Central memory CD4-positive, alpha-beta T cell (primary cell): ENCODE measurements at places on chromosomes 3 and 15.

- DNase-seq = no peak
These were observed 239.8 kb upstream of the TLE3 start for GRCh38 chr15:70337277-70338186.

DNA sequence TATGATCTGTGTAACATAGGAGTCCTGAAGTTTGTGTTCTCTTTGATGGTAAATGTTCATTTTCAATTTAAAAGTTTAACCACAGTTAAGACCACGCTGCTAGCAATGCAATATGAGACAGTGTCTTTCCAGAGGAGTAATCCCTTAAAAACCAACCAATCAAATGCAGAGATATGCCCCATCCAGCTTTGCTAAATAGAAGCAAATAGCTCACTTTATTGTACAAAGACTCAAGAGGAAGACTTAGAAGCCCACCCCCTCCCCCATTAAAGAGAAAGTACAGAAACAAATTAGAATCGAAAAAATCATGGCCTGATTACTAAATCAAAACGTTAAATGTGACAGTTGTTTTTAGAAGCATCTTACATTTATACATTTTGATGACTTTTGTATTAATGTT lies 2.1 kb upstream of the ANP32A start:
- DNase-seq = no peak

DNA sequence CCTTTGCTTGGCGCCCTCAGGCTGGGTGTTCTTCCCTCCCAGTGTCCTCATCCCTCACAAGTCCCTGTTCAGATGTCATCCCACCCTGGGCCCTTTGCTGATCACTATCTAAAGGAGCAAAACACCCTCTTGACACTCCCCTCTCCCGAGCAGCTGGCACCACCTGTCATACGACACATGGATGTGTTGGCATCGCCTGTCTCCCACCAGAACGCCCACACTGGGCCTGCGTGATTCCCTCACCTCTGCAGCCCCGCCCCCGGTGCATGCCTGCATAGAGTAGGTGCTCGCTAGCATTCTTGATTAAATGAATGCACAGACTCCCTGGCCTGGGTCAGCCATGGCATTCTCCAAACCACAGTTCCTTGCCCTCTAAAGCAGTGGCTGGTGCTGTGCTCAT lies 75.8 kb downstream of the DNAJB8 start:
- DNase-seq = no peak

DNA sequence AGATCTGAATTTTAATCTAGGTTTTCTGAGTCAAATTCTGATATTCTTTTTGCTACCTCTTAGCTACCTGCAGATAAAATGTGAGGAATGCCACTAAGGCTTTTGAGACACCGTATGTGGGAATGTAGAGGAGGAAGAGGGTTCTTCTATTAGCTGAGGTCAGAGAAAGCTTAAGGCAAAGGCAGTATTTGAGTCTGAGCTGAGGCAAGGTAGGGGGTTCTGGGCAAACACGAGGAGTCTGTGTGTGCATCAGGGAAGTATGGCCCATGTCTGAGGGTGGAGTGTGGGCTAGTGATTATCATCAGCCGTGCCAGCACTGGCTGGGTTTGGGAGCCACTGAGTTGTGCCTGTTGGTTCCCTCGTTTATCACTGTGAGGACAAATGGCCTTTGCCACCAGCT lies 181.1 kb downstream of the SOX2 start:
- no peak for DNase-seq

- DNase-seq = no peak
These were observed 589.6 kb downstream of the PDCD6IP start for GRCh38 chr3:34387826-34388564.

GRCh38 chr15:77032052-77032646 lies 37.2 kb downstream of the PSTPIP1 start:
- DNase-seq = no peak

DNA sequence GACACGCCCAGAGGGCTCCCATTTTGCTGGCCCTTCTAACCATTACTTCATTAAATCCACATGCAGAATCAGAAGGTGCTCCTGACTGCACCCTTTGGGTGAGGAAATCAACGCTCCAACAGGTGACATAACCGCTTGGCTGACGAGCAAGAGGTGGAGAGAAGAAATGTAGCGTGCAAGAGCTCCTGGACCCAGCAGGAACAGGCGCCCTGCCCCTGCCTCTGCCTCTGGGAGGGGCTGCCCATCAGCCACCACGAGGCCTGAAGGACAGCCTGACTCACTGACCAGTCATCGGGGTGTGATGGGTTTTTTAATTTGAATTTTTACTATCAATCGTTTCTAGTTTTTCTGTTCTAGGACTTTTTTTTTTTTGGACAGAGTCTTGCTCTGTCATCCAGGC lies 218.2 kb downstream of the ADAMTS17 start:
- no peak for DNase-seq
